ENCODE measurements at places on chromosomes 3 and 15. TPM values are rescaled to one million over a fixed set of nuclear protein-coding genes. Genes with fewer than 3 reads are reported as not detected.

DNA sequence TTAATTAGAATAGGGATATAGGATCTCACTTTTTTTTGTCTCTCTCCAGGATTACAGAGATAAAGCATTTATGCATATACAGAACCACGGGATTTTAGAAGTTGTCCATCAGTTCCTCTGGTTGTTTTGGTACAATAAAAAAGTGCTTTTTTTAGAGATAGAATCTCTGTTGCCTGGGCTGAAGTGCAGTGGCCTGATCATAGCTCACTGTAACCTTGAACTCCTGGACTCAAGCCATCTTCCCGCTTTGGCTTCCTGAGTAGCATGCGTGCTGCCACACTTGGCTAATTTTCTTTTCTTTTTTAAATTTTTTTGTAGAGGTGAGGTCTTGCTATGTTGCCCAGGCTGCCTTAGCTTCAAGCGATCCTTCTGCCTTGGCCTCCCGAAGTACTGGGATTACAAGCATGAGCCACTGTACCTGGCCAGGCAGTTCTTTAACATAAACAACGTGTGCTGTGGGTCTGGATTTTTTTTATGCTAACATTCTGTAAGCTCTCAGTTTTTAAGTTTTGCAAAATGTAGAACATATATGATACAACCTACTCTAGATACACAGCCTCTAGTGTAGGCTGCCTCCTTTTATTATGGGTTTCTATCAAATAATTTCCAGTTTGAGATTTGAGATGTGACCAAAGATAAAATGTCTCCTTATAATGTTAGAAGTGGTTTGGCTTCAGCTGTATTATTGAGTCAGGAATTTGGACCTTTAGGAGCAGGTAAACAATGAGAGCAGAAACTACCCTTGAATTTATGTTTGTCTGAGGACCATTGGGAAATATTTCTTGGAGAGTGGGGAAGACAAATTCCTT lies 57.4 kb upstream of the ULK4 start:
- no peak for DNase-seq

DNA sequence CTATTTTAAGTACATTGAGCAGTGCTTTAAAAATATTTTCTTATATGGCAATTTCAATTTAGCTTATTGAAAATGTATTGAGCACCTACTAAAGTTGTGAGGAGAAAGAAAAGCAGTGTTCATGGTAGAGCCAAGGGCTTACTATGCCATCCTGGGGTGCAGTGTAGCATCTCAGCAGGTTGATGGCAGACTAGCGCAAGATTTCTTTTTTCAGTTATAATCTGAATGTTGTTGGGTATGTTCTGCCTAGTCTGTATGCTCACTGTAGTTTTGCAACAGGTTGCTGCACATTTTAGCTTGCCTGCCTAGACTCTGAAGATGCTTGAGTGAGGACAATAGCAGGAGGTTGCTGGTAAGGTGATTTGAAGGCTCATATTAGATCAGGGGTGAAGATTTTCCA lies 103.1 kb upstream of the UNC13C start:
- no peak for DNase-seq

- DNase-seq, result peak; percentile 45
Observed at GRCh38 chr3:127207727-127208482, 15.0 kb downstream of the PRR23E start.

DNA sequence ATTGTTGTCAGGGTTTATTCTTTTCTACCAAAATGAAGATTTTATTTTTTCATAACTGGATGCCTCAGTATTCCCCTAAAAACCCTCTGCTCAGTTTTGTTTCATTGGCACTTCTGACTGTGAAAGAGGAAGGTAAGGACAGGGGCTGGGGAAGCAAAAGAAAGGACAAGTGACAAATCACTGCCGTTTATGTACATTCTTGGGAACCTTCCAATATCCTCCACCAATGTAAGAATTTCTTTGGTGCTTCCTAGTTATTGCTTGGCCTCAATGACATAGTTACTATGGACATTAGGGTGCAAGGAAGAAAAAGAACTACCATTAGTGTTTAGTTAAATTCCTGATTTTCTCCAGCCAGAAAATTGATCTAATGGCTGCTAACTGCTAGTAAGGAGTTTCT lies 131.0 kb upstream of the C15orf61 start:
- no peak for DNase-seq

- DNase-seq, result no peak
Observed at GRCh38 chr15:60297047-60297446, 100.7 kb downstream of the ANXA2 start.

DNA sequence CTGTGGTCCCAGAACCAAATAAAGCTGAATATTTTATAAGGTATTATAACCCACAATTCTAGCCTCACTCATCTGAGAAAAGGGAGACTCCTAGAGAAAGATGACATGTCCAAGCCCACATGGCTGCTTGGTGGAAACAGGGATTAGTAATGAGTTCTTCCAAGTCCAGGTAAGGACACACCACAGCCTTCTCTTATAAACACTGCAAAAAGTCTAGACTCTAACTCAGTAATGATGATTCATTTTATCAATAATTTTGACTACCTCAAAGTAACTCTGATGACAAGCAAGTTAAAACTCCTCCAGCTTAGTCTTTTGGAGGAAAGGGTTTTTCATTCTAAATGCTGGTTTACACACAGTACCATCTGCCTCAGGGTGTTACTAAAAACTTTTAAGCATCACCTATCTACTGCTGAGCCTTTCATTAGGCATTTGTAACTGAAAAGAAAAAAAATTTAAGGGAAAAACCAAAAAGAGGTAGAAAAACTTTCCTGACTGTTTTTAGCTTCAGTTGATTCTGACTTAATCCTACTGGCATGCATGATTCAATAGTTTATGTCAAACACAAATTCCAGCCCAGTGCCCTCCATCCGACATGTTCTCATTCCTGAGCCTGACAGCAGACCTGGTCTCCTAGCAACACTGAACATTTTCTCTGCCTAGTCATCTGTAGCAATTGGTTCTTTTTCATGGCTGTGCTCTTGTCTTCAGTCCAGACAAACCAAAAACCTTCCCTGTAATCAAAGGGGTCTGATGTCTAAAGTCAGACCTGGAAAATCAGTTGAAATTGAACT lies 43.9 kb downstream of the P3H2 start:
- DNase-seq, result no peak

GRCh38 chr15:71434774-71435173 lies 319.5 kb downstream of the THSD4 start:
- peak; percentile 14 for DNase-seq

DNA sequence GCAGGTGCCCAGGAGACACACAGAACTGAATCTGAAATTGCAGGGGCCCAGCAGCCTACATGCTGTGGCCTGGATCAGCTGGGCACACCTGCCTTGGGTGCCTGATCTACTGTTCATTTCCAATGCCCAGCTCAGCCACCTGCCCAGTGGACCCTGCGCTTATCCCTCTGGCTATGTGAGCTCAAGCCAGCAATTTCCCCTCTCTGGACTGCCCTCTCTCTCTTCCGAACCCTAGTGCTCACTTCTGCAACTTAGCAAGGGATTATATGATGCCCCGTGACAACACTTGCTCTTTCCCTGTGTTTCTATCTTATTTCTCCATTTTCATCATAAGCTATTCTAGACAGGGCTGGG lies 276.0 kb downstream of the UACA start:
- peak; percentile 67 for DNase-seq

- DNase-seq, result peak; percentile 83
Observed at GRCh38 chr15:58070801-58071418, 5.4 kb upstream of the ALDH1A2 start.

DNA sequence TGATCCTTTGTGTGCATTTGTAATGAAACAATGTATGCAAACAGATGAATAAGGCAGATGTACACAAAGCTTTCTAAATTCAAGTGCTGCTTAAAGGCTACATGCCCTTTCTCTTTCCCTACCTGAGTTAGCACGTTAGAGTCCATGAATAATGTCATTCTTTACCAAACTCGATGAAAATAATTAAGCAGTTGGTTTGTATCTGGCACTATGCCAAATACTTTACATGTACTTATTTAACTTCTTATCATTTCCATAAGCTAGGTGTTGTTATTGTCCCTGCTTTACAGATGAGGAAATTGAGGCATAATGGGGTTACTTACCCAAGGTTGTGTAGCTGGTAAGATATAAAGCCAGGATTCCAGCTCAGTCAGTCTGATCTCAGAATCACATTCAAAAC lies 2.4 kb downstream of the GPR171 start:
- DNase-seq, result no peak

- no peak for DNase-seq
Observed at GRCh38 chr3:127307916-127308315, 20.1 kb upstream of the PRR20G start.

- no peak for DNase-seq
Observed at GRCh38 chr15:95035106-95035505, 803.7 kb downstream of the MCTP2 start.

The SPSB4 gene
- total RNA-seq, result 0.07 TPM

The GABPB1 gene
- 78.3 TPM for total RNA-seq

The TMEM158 gene
- total RNA-seq, result 0.66 TPM

The KBTBD13 gene
- not detected for total RNA-seq

The COL6A5 gene
- total RNA-seq, result not detected

The CCR3 gene
- total RNA-seq, result not detected
